ENCODE measurements at places on chromosomes 2 and 18. TPM values are rescaled to one million over a fixed set of nuclear protein-coding genes. Genes with fewer than 3 reads are reported as not detected.

DNA sequence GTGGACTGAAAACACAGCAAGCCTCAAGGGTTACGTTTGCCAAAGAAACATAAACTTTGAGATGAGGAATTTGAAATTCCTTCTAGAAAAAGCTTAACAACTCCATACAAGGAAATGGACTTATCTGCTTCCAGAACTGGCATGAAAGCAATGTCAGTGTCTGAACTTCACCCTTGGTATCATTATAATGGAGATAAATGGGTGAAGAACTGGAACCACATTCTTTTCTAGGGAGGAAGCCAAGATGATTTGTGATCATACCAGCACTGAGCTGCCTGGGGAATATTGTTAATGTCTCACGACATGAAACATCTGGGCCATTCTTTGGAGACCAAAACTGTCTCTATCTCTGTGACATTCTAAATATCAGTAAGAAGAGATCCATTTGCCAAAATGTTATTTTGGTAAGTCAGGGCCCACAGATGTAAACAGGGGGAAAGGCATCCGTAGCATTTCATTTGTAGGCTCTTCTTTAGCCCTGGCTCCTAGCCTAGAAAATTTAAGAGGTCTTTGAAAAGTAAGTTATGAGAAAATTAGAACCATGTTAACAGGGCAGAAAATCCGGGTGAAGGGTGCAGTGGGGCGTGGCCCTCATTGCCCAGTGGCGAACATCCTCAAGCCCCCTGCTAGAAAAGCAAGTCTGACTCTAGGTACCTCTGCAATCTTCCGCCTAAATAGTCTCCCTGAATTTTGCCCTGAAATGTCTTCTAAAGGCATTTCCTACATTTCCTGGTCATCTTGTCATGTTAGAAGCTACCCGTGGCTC lies 295.3 kb upstream of the EPAS1 start:
- peaks cover 19% of the 10 kb centered on the region for H3K4me1 ChIP-seq
- peak; percentile 87 for DNase-seq
- H3K27me3 ChIP-seq = no peaks in the 10 kb centered on the region
- peak overlapping the region; percentile 100 for H3K27ac ChIP-seq
- H3K4me3 ChIP-seq = no peak overlapping the region

- no peak for DNase-seq
- no peak overlapping the region for H3K27ac ChIP-seq
Observed at GRCh38 chr2:1693723-1694122, 50.6 kb downstream of the PXDN start.

Gene GAREM2
- total RNA-seq = 0.28 TPM

- H3K4me1 ChIP-seq = peaks cover 6% of the 10 kb centered on the region
- peak within 1 kb of the TSS; percentile 45 for H3K4me3 ChIP-seq
- no peaks in the 10 kb centered on the region for H3K36me3 ChIP-seq
- H3K27me3 ChIP-seq = peaks cover 37% of the 10 kb centered on the region
Observed at GRCh38 chr2:101387151-101387834, at the start of gene CREG2. Gene CREG2 (minus strand): TSS chr2:101387503. CDS start chr2:101387457, 46 bp downstream.

Gene MARCO
- not detected for total RNA-seq

DNA sequence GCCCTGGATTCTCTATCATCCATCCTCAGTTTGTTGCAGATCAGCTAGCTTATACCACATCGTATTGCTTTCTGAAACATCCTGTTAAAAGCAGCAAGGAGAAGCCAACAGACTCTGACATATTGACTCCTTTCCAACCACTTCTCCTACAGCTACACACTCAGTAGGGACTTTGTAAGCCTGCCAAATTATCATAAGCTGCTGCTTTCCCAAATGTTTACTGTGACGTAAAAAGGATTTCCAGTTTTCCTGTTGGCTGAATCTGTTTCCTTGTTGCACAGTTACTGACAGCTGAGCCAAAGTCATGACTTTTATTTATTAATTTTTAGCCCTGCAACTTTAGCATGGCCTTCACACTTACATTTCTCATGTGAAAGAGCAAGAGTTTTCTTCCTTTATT lies 294.3 kb downstream of the KCNJ3 start:
- H3K27me3 ChIP-seq = no peaks in the 10 kb centered on the region
- no peak for DNase-seq
- no peak overlapping the region for H3K4me3 ChIP-seq
- H3K27ac ChIP-seq = no peak overlapping the region
- H3K4me1 ChIP-seq = no peaks in the 10 kb centered on the region
- H3K36me3 ChIP-seq = no peaks in the 10 kb centered on the region

DNA sequence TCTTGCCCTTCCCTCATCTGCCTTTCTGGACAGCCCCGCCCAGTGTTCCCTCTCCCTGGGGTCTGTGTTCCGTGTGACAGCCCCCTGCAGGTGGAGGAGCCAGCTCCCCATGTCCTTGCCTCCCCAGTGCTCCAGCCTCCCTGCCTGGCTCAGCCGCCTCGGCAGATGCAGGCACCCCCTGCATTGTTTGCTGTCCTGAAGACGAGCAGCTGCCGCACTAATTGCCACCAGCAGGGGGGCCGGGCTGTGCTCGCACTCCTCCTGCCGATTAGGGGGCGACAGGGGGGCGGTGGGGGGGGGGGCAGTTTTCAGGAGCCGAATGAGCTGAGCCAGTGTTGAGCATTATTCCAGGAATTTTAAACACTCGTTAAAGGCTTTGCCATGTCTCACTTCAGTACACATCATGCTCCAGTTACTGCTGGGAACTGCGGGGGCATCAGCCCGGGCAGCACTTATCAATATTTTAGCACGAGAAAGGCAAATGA lies 23.3 kb downstream of the SIX3 start:
- H3K27me3 ChIP-seq = peaks cover 44% of the 10 kb centered on the region
- no peaks in the 10 kb centered on the region for H3K36me3 ChIP-seq
- H3K4me3 ChIP-seq = no peak overlapping the region
- H3K4me1 ChIP-seq = no peaks in the 10 kb centered on the region

DNA sequence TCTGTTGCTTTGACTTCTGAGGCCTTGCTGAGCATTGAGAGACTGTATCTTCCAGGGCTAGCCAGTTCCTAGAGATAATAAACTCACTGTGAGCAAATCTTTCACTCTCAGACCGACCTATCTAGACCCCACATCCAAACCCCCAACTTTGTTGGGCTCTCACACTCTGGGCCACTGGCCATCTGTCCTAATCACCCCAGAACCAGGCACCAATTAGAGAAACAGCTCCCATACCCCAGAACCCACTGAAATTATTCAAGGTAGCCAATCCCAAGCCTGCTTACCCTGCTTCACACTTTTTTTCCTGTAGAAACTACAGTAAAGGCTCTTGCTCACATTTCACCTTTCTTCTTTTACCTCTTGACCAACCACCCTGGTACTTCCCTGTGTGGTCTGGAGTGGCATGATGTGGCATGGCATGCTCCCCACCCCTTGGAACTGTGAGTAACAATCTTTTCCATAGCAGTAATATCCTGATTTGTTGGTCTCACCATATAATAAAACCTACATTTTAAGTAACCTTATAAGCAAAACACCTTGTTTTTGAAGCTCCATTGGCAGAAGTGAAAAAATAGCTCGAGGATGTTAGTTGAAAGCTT lies 55.2 kb downstream of the ANKRD12 start:
- H3K4me1 ChIP-seq = no peaks in the 10 kb centered on the region
- H3K36me3 ChIP-seq = peaks cover 11% of the 10 kb centered on the region
- DNase-seq = no peak
- no peak overlapping the region for H3K27ac ChIP-seq

DNA sequence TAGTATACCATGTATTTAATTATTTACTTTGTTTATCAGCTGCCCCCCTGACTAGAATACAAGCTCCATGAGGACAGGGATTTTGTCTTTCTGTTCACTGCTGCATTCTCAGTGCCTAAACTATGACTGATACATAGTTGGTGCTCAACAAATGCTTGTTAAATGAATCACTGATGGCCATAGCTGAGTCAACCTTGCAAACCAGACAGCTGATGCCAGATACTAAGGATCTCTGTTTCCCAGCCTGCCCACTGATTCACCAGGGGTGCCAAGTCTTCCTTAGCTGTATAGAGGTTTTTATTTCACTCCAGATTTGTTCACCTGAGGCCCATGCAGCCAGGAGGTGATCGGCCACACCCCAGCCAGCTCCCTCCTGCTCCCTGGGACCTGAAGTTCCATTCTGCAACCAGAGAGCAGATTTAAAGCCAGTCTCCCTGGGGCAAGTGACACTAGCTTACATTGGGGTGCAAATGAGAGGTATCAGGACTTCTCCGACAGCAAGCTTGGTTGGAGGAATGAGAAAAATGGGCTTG lies 92.2 kb downstream of the C1QL2 start:
- no peaks in the 10 kb centered on the region for H3K27me3 ChIP-seq
- H3K4me3 ChIP-seq = no peak overlapping the region
- H3K27ac ChIP-seq = no peak overlapping the region
- H3K4me1 ChIP-seq = no peaks in the 10 kb centered on the region
- no peak for DNase-seq
- no peaks in the 10 kb centered on the region for H3K36me3 ChIP-seq

Gene SP140
- total RNA-seq = 1.4 TPM

All from IMR-90 (cell line).